Effector CD8-positive, alpha-beta T cell (primary cell): ENCODE measurements at places on chromosomes 2 and 18.

DNA sequence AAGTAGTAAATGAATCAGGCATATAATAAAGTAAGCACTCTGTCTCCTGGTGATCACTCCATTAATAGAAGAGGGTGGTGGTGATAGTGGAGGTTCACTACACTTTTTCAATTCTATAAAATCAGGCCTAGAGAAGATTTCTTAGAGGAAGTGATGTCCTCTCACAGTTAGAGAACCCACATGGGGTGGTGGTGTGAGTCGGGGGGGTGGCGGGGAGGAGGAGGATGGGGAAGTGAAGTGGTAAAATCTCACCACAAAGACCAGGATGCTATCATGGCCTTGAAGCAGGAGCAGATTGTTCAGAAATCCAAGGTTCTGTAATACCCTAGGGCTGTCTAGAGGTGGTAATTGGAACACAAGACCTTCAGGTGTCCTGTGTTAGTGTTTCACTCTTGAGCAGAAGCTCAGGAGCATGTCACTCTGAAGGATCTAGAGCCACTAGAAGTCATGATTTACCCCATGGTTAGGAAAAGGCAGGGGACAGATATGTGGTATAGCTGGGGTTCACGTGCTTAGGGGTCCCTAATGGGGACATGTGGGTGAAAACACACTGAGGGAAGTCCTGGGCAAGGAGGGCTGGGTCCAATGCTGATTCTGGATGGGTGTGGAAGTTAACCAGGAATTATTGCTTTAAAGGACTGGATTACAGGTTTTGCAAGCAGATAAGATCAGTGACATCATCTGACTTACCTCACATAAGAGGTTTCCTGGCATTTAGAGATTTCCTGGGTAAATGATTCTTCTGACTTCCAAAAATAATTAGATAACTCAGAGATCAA, 31.0 kb downstream of the RNF125 start:
- DNase-seq, result no peak

- DNase-seq, result no peak
These were observed 255.5 kb downstream of the RNF152 start for GRCh38 chr18:61637319-61637718.

- DNase-seq, result no peak
These were observed 774 bp upstream of the FZD7 start for GRCh38 chr2:202032846-202033316.

GRCh38 chr2:109666466-109666865, 52.3 kb downstream of the SOWAHC start:
- no peak for DNase-seq

- no peak for DNase-seq
These were observed 63.3 kb downstream of the NEB start for GRCh38 chr2:151670846-151671597.

- DNase-seq, result no peak
These were observed 96.9 kb downstream of the GYPC start for GRCh38 chr2:126752876-126753275.

GRCh38 chr2:217372794-217373193, 512.9 kb upstream of the TNP1 start:
- DNase-seq, result no peak

GRCh38 chr2:140064243-140064642, 1284.1 kb upstream of the NXPH2 start:
- DNase-seq, result no peak

DNA sequence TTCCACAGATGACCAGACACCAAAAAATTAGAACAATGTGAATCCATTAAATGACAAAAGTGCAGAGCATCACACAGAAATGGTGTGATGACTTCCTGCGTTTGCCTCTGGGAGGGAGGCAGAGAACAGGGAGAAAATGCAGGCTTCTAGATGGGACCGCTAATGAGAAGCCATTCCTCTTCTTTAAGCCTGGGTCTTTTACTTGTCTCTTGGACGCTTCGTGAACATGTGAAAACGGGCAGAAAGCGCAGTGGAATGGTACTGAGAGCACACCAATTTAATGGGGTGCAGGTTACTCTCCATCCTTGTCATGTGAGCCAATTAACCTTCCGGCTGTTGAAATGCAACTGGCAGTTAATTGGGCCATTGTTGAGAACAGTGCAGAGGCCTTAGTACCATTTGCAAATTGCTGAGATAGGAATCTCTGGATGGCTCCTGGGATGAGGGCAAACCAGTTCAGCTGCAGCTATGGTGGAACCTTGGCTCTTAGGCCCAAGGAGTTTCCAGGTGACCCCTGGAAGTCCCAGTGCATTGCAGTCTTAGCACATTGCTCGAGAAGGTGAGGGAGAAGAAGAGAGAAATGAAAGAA, 210.4 kb upstream of the CXCR4 start:
- no peak for DNase-seq

DNA sequence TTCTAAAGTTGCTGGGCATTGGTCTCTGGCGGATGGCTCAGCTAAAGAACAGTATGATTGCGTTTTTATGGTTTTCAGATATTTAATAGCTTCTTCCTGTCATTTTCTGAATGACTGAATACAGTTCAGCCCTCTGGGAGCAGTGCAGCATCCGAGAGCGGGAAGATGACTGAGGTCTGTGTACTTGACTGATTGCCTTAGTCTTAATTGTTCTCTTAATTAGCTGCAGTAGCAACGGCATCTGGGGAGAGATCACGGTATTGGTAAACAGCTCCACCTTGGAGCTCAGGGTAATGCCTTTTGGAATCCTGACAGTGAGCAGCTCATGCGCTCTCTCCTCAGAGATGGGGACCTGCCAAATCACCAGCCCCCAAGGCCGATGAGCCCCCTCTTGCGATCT, 481.4 kb upstream of the SPRED2 start:
- DNase-seq, result no peak

GRCh38 chr18:56977771-56978170, 169.1 kb upstream of the BOD1L2 start:
- DNase-seq, result no peak

GRCh38 chr2:54360055-54360792, 95.9 kb upstream of the SPTBN1 start:
- no peak for DNase-seq

- DNase-seq, result no peak
These were observed 45.2 kb upstream of the MEIS1 start for GRCh38 chr2:66389651-66390131.

DNA sequence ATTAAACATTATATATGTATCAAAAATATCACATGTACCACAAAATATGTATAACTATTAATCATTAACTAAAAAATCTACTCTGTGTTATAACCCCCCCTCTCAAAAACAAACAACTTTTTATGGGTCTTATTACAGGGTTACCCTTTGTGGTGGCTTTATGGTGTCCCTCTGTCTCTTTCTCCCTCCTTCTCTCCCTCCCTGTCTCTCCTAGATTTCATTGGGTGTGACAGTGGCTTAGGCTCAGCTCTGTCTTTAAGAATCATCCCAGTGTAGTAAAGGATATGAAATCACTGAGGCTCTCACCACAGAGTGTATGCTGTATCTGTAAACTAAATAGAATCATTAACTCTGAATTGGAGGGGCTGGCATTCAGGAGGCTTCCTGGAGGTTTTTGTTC, 93.7 kb downstream of the TDRD15 start:
- no peak for DNase-seq

GRCh38 chr2:119856469-119856901, 96.8 kb downstream of the PTPN4 start:
- DNase-seq, result no peak

DNA sequence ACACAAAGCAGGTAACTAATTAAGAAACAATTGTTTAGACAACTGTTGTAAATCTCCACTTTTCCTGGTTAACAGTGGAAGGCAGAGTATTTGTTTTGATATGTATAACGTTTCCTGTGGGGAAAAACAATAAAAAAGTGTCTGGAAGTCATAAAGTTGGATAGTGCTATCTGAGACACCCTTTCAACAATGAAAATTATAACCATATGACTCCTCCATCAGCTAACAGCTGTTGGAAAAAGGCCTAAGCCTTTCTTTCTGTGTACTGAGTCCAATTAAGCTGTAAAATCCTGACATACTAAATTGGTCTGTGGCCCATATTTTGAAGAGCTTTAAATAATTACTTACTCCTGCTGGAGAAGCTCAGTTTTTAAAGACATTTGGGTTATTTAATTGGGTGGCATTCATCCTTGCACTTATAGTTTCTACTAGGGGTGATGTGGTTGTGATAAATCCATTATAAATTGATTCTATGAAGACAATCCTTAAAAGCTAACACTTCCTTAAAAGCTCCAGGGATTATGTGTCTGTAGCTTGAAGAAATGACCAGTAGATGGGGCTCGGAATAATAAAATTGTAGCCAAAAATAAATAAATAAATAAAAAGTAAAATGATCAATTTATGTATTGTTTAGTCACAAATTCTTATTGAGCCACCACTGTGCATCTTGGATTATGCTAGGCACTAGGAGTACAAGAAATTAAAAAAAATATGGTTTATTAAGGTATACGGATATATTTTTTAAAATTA, 698.1 kb upstream of the NXPH2 start:
- DNase-seq, result no peak

DNA sequence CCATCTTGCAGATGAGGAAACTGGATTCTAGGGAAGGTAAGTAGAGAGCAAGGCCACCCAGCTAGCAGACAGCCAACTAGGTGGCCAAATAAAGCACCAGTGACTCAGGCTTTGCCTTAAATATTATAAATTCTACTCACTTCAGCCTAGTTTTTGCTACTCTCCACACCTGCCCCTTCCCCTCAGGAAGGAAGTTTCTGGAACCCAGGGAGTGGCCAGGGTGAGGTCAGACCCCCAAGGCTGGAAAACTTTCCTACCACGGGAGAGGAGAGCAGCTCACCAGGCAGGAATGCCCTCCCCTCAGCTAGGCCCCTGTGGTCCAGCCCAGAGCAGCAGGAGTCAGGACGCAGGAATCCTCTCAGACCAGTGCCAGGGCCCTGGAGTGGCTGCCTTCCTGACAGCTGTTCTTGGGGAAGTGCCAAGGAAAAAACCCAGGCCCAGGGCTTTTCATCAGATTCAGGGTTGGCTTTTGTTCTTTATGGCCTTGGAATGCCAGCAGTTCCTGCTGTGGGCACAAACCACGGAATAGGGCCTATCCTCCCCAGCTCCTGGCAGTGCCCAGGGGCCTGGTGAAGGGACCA, 5.1 kb upstream of the PAX8 start:
- no peak for DNase-seq

- no peak for DNase-seq
These were observed 754.0 kb upstream of the SOX11 start for GRCh38 chr2:4938206-4938605.

GRCh38 chr2:100446696-100447095, 23.6 kb upstream of the NMS start:
- no peak for DNase-seq

DNA sequence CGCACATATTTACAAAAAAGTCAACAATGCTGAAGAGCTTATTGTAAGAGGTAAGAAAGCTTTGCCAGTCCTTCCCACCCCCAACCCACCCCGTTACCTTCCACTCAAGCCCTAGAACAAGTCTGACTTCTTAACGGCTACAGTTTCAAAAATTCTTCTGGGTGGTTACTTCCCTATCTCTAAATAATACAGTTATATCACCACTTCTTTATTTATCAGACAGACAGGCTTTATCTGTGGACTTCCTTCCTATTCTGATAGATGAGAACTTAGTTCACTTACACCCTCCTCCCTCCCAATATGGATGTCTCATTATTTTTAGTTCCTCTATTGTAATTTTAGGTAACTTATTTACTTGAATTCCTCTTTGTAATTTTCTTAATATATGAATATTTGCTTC, 26.7 kb upstream of the ACTR3 start:
- no peak for DNase-seq

- DNase-seq, result no peak
These were observed 15.9 kb upstream of the TGFA start for GRCh38 chr2:70569559-70569958.

DNA sequence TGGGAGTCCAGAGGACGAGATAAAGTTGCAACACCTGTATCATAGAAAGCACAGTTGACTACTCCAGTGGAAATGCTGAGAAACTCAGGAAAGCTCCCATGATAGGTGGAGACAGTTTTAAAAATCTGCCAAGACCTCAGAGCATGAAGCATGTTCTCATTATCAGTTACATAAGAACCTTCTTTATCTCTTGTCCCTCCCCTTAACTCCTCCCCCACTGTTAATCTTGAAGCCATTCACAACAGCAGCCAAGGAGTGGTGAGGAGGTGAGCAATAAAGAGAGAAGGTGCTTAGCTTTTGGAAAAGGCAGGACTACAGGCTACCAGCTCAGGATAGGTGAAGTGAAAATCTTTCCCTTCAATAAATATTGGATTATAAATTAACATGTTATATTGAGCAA, 657.9 kb downstream of the NYAP2 start:
- no peak for DNase-seq

DNA sequence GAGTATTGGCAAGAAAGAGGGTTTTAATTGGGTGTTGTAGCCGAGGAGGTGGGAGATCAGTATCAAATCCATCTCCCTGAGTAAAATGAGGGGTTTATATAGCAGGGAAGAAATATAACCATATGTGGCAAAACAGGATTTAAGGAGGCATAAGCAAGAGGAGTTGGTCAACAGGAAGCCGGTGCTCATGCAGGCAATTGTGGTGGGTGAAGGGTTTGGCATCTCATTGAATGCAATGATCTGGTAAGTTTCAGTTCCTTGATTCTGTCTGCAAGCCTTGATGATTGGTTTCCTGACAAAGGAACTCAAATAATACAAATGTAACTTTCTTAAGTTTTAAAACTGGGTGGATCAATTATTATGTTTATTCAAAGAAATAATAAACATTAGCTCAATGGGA, 564.4 kb upstream of the LINC00305 start:
- no peak for DNase-seq

DNA sequence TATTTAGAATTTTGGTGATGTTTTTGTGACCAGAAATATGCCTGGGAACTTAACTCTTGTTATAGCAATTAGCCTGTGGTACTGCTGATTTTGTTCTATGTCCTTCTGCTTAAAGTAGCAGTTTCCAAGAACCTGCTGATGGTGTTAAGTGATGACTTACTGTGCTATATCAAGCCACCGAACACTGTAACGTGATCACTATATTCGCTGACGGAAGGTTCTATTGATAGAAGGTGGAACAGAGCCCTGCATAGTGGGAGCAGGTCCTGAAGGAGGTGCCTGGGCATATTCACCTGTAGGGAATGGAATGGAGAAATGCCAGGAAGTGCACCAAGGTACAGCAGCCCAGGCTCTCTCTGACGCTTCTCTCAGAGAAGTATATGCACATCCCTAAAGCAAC, 76.8 kb downstream of the UXS1 start:
- no peak for DNase-seq

- DNase-seq, result no peak
These were observed 42.4 kb downstream of the SLC14A2 start for GRCh38 chr18:45657357-45658335.

GRCh38 chr2:24489465-24490180, 1.4 kb upstream of the NCOA1 start:
- no peak for DNase-seq

DNA sequence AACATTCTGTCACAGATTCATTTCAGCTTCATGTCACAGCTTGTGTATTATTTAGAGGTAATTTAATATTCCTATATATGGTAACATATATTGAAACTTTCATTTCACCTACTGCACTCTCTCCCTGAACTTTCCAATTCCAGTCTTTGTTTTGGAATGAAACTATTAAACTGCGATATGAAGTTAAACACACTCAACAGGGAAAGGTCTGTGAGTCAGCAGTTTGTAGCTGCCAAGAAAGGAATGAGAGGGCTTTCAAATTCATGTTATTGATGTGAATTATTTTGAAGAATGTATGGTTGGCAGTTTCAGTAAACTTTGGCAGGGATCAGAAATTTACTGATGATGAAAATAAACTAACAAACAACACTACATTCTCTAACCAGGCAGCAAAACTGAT, 148.3 kb downstream of the HNMT start:
- DNase-seq, result no peak
